ENCODE measurements at places on chromosomes 4 and X.

- peak; percentile 20 for DNase-seq
Observed at GRCh38 chr4:38989487-38989886, 42.7 kb downstream of the TMEM156 start.

GRCh38 chrX:13376857-13377549 is 57.1 kb upstream of the ATXN3L start:
- peak; percentile 60 for DNase-seq

GRCh38 chr4:54144661-54145171 is 44.8 kb downstream of the GSX2 start:
- DNase-seq: peak; percentile 46

- DNase-seq: peak; percentile 49
Observed at GRCh38 chr4:6372649-6373525, 99.5 kb downstream of the PPP2R2C start.

GRCh38 chr4:117771647-117772337 is 262.5 kb upstream of the NDST3 start:
- DNase-seq: peak; percentile 10

DNA sequence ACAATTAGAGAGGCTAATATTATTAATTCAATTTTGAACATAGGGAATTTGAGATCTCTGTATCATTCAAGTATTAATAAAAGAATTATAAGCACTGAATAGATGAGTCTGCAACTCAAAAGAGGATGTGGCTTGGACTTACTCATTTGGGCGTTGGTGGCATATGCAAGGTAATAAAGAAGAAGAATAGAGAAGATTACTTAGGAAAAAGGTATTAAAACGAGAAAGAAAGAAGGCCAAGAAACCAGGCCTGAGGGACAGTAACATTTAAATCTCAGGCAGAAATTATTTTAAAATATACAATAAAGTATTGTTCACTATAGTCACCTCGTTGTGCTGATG is 383.0 kb upstream of the INTU start:
- DNase-seq: peak; percentile 9

DNA sequence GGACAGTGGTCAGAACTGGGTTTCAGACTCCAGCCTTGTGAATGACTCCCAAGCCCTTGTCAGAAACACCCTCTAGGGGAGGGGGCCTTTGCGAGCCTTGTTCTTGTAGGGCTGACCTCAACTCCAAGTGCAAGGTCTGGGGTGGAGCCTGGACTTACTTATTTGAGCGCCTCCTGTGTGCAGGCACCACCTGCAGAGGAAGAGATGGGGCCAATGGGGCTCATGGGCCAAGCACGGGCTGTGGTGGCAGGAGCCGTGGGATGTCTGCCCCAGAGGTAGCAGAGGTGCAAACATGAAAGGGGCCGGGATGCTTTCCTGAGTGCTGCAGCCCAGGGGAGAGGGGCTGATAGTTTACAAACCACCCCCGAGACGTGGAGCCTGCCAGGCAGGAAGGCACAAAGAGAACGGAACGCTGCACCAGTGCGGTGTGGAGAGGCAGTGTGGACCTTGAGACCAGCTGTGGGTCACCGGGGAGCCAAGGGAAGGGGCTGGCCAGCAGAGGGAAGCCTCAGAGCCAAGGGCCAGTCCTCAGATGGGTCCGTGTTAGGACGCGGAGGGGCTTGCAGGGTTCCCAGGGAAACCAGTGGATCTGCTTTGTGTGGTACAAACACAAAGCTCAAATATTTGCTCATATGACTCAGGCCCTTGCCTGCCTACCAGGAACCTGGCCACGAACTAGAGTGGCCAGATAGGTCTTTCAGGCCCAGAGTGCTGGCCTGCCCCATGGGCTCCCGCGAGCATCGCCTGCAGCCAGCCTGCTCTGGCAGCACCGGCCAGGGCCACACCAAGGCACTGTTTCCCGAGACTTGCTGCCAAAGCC is 8.7 kb upstream of the TADA2B start:
- no peak for DNase-seq

GRCh38 chr4:126268106-126268505 is 953.4 kb downstream of the FAT4 start:
- DNase-seq: no peak

- no peak for DNase-seq
Observed at GRCh38 chr4:76582817-76583087, 147.7 kb downstream of the SHROOM3 start.
